ENCODE measurements at places on chromosomes 5 and 9.

DNA sequence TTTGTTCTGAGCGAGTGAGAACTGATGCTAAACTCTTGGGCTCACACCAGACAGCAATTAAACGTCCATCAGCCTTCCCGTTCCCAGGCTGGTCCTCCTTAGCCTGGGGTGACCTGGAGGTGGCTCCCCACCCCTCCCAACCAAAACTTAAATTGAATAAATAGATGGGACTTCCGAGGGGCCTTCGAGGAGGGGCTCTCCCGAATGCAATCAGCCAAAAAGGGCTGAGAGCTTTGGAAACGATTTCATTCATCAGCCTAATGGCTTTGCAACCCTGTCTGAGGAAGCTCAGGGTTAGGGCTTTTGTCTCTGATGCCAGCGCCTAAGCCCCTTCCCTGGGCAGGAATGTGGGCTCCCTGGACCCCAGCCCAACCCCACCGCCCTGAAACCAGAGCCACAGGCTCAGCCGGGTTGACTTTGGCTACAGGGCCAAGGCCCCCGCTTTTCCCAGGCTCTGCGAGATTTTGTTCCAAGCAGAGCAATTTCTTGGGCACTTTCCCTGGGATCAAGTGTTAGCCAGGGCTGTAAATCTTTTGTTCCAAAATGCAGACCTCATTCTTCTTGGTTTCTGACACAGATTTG, 29.2 kb downstream of the LHX3 start:
- no peak for DNase-seq

- DNase-seq: no peak
Measured at GRCh38 chr5:150167908-150168307, 1.3 kb downstream of the CDX1 start.

- DNase-seq: no peak
Measured at GRCh38 chr5:162283609-162284008, 216.0 kb downstream of the GABRG2 start.

- DNase-seq: no peak
Measured at GRCh38 chr9:133787754-133788025, 49.5 kb upstream of the SARDH start.

Measured in stimulated activated CD4-positive, alpha-beta T cell treated with anti-CD3 and anti-CD28 coated beads, Interleukin-4, amount 100 ng/mL, for 1 hour (primary cell).